Memory B cell (primary cell): ENCODE measurements at places on chromosomes 11 and 22.

- no peak overlapping the region for H3K27ac ChIP-seq
- no peaks in the 10 kb centered on the region for H3K27me3 ChIP-seq
- peaks cover 23% of the 10 kb centered on the region for H3K4me1 ChIP-seq
- peaks cover 52% of the 10 kb centered on the region for H3K36me3 ChIP-seq
Measured at GRCh38 chr11:102361086-102362031, 14.3 kb downstream of the BIRC2 start.

- H3K36me3 ChIP-seq = no peaks in the 10 kb centered on the region
- no peak for DNase-seq
- peaks cover 4% of the 10 kb centered on the region for H3K27me3 ChIP-seq
- no peaks in the 10 kb centered on the region for H3K4me1 ChIP-seq
Measured at GRCh38 chr22:45381348-45381747, 32.1 kb downstream of the SMC1B start.

DNA sequence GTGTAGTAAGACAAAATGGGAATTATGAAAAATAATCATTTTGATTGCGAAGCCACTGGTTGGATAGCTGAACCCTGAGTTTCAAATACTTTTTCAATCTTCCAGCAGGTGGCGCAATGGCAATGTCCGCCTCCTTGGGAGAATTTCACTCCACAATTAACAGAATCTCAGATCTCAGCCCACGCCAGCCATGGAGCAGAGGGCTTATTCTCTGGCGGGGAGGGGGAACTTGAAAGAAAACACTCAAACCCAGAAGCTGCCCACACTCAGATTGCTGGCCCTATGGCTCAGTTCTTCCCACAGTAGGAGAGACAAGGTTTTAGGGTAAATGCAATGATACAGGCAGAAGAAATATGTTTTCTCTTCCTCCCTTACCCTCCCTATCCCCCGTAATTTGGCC lies 38.7 kb upstream of the RCN1 start:
- H3K27me3 ChIP-seq = peaks cover 15% of the 10 kb centered on the region
- H3K27ac ChIP-seq = no peak overlapping the region
- no peaks in the 10 kb centered on the region for H3K4me1 ChIP-seq
- H3K4me3 ChIP-seq = no peak overlapping the region
- DNase-seq = peak; percentile 31
- no peaks in the 10 kb centered on the region for H3K36me3 ChIP-seq

DNA sequence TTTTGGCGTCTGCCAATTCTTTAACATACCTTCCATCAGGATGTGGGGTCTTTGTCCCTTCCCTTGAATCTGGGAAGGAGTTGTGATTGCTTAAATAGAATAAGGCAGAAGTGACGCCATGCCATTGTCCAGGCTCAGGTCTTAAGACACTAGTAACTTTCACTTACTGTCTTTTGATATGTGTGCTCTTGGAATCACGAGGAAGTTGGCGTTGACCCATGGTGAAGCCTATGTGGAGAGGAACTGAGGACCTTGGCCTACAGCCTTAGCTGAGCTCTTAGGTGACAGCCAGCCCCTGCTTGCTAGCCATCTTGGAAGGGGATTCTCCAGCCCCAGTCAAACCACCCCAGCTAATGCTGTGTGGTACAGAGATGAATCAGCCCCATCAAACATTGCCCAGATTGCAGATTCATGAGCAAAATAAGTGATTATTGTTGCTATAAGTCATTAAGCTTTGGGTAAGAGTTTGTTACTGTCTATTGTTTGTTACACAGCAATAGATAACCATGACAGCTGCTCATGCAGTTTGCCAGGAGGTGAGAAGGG lies 17.6 kb upstream of the CLPB start:
- H3K36me3 ChIP-seq = no peaks in the 10 kb centered on the region
- H3K27ac ChIP-seq = no peak overlapping the region
- H3K4me3 ChIP-seq = no peak overlapping the region
- H3K4me1 ChIP-seq = peaks cover 2% of the 10 kb centered on the region
- H3K27me3 ChIP-seq = peaks cover 11% of the 10 kb centered on the region
- DNase-seq = no peak

DNA sequence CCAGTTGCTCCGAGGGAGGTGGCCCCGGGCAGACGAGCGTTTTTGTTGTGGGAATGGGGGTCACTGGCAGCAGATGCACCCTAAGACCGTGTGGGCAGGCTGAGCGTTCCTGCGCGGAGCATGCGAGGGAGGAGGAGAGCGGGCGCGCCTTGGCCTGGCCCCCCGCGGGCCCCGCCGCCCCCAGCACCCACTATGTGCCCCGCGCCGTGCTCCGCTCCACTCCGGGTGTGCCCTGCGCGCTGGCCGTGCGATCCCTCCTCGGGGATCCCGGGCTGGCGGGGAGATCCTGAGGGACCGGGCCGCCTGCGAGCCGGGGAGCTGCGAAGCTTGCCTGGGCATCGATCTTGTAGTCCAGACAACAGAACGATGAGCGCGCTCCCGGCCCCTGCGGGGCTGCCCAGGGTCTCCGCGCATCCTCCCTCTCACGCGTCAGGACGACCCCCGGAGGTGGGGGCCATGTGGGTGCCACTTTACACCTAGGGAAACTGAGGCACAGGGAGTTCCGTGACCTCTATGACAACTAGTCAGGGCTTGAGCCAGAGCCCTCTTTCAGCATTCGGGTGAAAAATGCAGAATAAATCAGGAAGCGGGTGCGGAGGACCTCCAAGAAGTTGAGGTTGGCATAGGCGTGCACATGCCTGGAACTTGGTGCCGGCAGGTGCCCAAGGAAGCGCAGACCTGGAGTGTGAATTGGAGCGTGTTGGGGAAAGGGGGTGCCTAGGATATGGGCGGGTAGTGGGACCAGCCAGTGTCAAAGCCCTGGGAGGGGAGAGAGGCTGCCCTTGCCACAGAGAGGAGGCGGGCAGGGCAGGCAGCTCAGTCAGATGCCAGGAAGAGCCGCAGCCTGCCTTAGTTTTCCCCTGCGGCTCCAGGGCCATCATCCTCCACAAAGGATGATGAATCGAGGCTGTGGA lies 1.3 kb upstream of the KMT5B start:
- H3K27me3 ChIP-seq = no peaks in the 10 kb centered on the region
- DNase-seq = peak; percentile 19
- peaks cover 28% of the 10 kb centered on the region for H3K4me1 ChIP-seq
- no peaks in the 10 kb centered on the region for H3K36me3 ChIP-seq
- H3K4me3 ChIP-seq = peak overlapping the region; percentile 84

DNA sequence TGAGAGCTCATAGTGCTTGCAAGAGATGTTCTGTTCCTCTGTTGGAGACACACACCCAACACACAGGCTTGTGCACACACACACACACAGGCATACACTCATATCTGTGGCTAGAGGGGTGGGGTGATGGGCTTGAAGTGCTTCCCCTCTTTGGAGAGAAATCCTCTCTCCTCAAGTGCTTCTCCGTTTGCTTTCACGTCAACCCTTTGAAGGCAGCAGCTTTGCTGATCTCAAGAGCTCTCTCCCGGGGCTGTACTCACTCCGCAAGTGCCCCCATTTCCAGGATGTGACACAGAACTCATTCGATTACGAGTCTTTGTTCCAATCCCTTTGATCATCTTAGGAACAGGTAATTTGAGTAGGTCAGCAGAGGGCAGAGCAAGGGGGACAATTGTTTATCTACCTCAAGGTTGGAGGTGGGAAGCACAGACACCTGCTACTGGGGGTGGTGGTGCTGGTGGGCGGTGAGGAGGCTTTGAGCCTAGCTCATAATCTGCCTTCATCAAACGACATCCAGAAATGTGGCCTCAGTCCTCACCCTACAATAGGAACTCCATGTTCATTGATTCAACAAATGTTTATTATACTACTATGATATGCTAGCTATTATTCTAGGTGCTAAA lies 529.8 kb upstream of the CADM1 start:
- H3K4me1 ChIP-seq = no peaks in the 10 kb centered on the region
- no peak for DNase-seq
- H3K36me3 ChIP-seq = no peaks in the 10 kb centered on the region
- H3K27ac ChIP-seq = no peak overlapping the region
- peaks cover 4% of the 10 kb centered on the region for H3K27me3 ChIP-seq
